ENCODE measurements at places on chromosomes 6 and 20.

DNA sequence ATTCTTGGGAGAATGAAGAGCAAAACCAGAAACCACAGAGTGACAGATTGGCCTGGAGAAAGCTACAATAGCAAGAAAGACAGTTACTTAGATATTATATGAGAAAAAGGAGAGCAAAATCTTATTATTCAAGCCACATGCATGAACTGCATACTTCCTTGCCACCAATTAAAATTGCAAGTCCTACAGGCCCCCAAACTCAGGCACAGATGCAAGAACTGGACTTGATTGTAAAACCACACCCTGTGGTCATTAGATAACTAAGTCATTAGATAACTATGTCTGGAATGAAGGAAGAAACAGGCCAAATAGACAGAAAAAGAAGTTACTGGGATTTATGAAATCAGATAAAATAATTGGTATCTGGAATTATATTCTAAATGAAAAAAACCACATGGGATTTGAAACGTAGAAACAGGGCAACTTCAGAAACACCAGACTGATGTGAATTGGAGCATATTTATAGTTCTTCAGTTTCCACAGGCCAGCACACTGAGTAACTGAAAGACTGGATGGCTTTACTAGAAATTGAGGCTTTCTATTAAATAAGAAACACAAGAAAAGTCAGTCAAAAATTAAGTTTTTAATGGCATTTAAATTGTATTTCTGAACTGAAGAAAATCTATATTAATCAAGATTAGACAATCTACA, 49.4 kb upstream of the CARMIL1 start:
- DNase-seq: no peak

- no peak for DNase-seq
Observed at GRCh38 chr6:91482498-91482897, 895.6 kb upstream of the MAP3K7 start.

DNA sequence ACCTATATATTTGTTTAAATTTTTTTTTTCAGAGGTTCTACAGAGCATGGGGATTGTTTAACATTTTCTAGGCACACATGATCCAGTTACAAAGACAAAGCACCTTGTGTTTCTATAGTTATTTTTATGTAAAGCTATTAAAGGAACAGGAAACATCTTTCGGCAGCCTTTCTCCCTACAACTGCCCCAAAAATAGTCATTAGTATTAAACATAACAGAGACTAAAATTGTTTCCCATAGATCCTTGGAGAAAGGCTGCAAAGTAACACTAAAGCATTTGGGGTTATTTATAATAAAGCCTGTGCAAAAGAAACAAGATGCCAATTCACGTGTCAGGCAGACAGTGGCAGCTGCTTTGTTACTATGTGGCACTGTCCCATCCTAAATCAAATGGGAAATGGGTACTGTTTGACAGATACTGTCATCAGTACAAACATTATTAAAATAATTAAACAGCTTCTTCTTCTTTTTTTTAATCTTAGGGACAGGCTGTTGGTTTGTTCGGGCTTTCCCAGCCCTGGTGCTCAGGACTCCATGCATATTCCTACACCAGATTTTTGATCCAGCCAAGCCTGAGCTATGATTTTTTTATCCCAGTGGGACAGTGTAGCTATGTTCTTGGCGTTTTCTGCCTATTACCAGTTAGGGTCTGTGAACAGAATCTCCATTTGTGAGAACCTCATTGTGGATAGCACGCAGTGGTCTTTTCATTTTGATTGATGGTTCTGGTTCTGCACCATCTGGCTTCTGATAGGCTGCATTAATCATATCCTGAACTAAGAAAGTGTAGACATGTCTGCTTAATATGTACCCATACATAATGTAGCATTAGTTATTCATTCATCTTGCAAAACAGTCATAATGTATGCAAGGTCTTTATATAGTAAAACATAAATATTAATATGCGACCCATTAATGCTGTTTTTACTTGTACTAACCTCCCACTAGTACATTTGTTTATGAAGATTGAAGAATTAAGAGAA, 460.4 kb upstream of the SOX4 start:
- DNase-seq: no peak

GRCh38 chr6:35343092-35343834, 905 bp downstream of the PPARD start:
- no peak for DNase-seq

DNA sequence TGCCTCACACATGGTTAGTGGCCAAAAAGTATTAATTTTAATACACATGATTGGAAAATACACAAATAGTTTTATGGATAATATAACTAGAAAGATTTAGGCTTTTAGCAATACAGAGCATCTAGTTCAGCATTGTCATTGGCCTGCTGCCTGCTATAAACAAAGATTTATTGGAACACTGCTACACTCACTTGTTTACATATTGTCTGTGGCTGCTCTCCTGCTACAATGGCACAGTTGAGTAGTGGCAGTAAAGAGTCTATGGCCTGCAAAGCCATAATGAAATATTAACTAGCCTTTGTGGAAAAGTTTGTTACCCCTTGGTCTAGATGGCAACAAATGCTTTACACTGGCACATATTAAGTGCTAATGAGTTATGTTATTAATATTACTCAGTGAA, 37.8 kb downstream of the ZNF451 start:
- DNase-seq: no peak

DNA sequence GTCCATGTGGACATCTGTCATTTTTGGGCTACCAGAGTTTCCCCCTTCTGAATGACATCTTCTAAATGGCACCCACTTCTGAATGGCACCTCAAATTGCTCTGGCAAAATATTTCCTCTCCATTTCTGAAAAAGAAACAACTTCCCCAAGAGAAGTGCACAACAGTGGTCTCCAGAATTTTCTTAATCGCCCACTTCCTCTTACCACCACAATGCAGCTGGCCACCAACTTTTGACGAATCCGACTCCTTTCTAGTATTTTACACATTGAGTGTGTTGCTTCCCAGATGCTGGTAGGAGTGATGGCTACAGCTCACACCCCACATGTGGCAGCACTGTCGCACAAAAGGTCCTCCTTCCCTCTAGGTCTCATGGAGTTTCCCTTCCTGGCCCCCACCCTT, 216.1 kb downstream of the FOXA2 start:
- no peak for DNase-seq

DNA sequence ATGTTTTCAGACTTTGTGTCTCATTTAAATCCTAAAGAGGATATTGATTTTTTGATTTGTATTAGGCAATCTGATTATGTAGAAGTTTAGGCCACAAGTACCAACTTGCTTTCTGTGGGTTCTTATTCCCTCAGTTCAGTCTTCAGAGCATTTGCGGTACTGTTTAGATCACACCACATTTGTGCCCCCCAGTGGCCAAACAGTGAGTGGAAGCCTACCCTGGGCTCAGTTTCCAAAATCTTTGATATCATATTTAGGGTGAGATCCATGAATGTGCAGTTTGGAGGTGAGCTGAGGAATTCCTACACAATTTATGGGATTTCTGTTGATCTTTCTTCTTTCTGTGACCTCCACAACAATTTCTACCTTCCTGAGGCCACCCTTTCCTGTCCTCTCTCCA, 92.3 kb upstream of the FUT9 start:
- DNase-seq: no peak

DNA sequence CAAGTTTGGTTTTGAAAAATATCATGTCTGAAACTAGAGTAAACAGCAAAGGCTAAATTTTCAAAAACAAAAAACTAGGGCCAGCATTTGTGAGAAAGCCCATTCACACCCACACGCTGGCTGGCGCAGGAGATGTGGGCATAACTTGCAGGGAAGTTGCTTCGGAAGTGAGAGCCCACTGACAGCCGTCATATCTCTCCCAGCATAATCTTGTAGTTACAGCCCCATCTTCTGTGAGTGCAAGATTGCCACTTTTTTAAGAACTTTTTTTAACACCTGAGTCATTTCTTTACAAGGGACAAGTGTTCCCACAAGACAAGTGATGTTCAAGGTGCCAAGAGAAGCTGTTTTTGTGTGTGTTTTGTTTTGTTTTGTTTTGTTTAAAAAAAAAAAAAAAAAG, 212.5 kb upstream of the CNR1 start:
- peak; percentile 0 for DNase-seq

- DNase-seq: no peak
Observed at GRCh38 chr6:35392111-35392702, 49.8 kb downstream of the PPARD start.

- no peak for DNase-seq
Observed at GRCh38 chr6:132814716-132815570, 574 bp downstream of the RPS12 start.

- no peak for DNase-seq
Observed at GRCh38 chr6:64945450-64945849, 761.6 kb downstream of the EYS start.

DNA sequence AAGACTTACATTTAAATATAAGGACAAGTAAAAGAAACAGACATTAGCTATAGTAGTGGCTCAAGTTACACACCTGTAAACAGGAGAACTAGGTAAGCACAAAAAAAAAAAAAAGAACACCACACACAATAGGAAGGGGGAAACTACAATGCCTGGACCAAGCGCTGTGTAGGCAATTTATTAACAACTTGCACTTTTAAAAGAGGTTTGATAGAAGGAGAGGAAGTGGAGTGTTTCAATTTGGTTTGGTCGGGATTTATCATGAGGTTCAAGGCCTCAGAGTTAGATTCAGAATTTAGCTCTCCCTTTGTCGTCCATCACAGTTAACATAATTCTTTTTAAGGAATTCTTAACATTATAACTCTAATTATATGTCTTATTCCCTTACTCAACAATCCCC, 1.1 kb upstream of the USP49 start:
- no peak for DNase-seq

DNA sequence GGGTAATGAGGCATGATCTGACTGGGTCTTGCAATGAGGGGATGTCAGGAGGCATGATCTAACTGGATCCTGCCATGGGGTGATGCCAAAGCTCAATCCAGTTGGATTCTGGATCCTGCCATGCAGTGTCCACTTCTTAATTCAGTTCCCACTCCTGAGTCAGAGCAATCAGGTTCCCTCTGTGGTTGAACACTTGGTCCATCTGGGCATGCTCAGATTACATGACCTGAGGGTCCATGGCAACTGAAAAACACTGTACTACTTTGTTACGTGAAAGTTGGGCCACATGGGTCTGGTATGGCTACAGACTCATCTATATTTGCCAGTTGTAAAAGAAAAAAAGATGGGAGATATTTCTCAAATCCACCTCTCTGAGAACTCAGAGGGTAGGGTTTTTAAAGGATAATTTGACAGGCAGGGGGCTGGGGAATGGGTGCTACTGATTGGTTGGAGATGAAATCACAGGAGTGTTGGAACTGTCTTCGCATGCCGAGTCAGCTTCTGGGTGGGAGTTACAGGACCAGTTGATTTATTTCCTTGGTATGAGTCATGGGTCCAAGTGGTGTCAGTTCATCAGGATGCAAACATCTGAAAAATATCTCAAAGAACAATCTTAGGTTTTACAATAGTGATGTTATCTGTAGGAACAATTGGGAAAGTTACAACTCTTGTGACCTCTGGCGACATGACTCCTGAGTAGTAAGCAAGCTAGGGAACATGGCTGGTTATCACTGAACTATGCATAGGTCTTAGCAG, 21.6 kb downstream of the C6orf163 start:
- DNase-seq: no peak

DNA sequence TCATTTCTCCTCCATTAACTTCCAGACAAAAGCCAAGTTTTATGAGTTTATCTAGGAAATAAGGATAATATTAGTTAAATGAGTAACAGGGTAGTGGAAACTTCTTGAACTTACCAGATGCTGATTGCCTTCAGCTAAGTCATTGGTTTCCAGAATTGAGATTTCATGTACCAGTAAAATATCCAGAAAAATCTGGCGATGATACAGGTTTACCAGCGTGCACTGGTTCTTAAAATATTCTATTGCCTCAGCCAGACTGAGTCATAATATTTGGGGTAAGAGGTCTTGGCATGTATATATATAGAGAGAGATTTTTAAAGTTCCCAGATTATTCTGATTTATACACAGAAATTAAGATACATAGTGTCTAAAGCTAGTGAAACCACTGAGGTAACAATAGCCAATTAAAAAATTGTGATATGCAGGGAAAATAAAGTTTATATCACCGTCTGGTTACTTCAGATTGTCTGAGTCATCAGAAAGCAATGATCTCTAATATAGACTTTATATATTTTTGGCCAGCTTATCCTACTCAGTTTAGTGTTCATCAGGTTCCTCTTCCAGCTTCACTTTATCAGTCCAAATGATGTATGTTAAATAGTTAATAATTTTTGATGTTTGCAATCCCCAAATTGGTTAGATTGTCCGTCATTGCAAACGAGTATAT, 39.5 kb upstream of the SDHAF4 start:
- DNase-seq: no peak

DNA sequence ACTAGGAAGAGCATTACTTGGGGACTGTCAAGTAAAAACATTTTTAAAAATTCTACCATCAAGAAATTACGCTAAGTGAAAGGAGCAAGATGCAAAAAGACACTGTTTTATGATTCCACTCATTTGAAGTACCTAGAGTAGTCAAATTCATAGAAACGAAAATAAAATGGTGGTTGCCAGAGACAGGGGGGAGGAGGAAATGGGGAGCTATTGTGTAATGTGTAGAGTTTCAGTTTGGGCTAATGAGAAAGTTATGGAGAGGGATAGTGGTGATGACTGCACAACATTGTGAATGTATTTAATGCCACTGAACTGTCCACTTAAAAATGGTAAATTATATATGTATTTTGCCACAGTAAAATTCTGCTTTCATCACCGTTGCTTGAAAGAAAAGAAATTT, 83.8 kb downstream of the UST start:
- no peak for DNase-seq

GRCh38 chr6:167455371-167455770, 130.5 kb downstream of the TTLL2 start:
- no peak for DNase-seq

GRCh38 chr6:161444464-161444863, 170.6 kb upstream of the AGPAT4 start:
- DNase-seq: peak; percentile 56

DNA sequence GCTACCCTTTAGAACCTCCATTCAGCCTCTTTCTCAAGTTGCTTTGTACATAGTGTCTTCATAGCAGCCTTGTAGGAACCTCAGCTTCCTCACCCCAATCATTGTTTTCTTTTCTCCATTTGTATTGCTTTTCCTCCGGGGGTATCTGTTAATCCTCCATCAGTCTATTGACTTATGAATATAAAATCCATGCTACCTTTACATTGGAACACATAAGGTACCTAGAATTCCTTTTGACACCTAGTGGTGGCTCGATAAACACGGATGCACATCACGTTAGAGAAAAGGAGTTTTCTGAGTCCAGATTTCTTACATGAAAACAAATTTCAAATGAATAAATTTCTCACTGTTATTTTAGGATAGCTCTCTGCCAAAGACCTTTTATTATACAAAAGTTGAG, 6.3 kb upstream of the EDN1 start:
- DNase-seq: no peak

Measured in amygdala (tissue), 56 donors.